ENCODE measurements at places on chromosomes 13 and 19.

DNA sequence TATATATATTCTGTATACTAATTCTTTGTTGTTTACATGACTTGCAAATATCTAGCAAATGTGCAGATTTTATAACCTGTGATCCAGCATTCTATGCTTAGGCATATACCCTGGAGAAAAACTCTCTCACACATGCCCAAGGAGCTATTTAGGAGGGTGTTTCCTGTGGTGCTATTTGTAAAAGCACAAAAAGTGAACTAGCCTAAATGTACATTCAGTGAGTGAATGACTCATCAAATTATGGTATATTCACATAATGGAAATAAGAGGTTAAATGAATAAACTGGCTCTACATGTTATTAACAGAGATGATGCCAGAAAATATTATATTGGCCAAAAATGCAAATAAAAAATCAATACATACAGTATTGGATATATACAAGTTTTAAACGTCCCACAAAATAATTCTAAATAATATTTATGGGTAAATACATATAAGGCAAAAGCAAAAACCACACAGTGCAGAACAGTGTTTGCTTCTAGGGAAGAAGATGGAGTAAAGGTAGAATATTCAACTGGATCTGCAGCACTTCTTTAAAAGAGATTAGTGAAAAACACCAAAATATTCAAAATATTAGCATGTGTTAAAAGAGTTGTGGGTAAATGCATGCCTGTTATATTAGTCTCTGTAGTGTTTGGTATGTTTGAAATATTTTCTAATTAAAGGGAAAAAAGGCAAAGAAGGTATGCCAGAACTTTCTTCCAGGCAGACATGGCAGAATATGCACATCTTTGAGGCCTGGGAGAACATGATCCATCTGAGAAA is 344.7 kb downstream of the KLF5 start:
- DNase-seq, result no peak

DNA sequence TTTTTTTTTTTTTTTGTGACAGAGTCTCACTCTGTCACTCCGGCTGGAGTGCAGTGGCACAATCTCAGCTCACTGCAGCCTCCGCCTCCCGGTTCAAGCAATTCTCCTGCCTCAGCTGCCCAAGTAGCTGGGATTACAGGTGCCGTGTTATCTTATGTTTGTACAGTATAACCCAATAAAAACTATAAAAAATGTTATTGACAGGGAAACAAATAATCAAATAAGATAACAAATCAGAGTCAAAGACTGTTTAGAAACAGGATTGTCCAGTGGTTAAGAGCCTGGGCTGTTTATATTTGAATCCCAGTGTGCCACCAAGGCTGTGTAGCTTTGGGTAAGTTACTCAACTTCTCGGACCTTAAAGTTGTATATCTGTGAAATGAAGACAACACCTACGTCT is 19.1 kb upstream of the LMTK3 start:
- no peak for DNase-seq

- no peak for DNase-seq
Measured at GRCh38 chr19:42166316-42166715, 34.1 kb upstream of the POU2F2 start.

DNA sequence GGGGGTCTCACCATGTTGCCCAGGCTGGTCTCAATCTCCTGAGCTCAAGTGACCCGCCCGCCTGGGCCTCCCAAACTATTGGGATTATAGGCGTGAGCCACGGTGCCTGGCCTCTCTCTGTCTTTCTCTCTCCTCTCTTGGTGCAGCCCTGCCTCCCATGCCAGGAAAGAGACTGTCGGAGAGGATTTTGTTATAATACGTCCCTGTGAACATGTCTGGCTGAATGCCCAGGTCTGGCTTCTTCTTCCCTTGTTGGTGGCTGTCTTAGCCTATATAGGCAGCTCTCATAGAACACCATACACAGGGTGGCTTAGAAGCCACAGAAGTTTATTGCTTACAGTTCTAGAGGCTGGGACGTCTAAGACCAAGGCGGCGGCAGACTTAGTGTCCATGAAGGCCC is 46.4 kb downstream of the PEX11G start:
- DNase-seq, result no peak

Data from CD8-positive, alpha-beta T cell (primary cell).